ENCODE measurements at places on chromosomes 12 and 14. TPM values are rescaled to one million over a fixed set of nuclear protein-coding genes. Genes with fewer than 3 reads are reported as not detected.

The MORN3 gene
- not detected for total RNA-seq

The DPPA3 gene
- total RNA-seq = not detected

GRCh38 chr14:103070263-103070885 is 13.0 kb upstream of the CDC42BPB start:
- H3K27me3 ChIP-seq = no peaks in the 10 kb centered on the region
- no peak overlapping the region for H3K4me3 ChIP-seq
- no peak for DNase-seq
- peaks cover 65% of the 10 kb centered on the region for H3K4me1 ChIP-seq
- H3K27ac ChIP-seq = no peak overlapping the region
- no peaks in the 10 kb centered on the region for H3K36me3 ChIP-seq

- H3K27me3 ChIP-seq = no peaks in the 10 kb centered on the region
- DNase-seq = no peak
- H3K4me3 ChIP-seq = no peak overlapping the region
- H3K36me3 ChIP-seq = no peaks in the 10 kb centered on the region
- H3K4me1 ChIP-seq = peaks cover 14% of the 10 kb centered on the region
- H3K27ac ChIP-seq = no peak overlapping the region
Observed at GRCh38 chr12:12700254-12700653, 4.3 kb upstream of the GPR19 start.

DNA sequence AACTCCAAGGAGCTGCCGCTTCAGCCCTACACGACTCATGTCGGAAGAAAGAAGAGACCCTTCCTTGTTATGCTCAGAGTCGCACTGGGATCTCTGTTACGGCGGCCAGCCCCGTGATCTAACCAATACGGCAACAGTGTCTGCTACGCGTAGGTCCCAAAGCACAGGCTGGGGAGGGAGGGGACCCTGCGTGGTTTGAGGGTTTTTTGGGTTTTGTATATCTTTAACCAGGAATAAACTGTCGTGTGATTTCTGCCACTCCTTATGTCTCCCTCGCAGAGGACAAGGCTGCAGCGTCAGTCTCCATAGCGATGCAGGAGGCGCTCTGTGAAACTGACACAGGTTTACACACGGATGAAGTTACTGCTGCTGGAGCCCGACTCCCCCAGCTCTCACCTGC is 60.0 kb upstream of the DIO3 start:
- no peaks in the 10 kb centered on the region for H3K27me3 ChIP-seq
- H3K27ac ChIP-seq = no peak overlapping the region
- H3K4me3 ChIP-seq = no peak overlapping the region
- no peaks in the 10 kb centered on the region for H3K36me3 ChIP-seq
- DNase-seq = no peak
- peaks cover 27% of the 10 kb centered on the region for H3K4me1 ChIP-seq

DNA sequence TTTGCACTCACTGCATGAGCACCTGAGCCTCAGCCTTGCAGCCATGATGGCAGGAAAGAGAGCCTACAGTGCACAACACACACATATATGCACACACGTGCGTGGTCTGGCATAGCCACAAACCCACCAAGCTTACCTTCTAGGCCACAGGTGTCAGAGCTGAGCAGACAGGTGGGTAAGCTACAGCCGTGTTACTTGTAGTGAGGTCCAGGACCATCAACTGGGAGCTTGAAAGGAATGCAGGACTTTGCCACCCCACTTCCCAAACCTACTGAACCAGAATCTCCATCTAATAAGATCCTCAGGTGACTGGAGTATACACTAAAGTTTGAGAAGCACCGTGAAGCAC is 2.7 kb downstream of the ASIC1 start:
- DNase-seq = no peak
- no peak overlapping the region for H3K27ac ChIP-seq
- H3K4me1 ChIP-seq = peaks cover 23% of the 10 kb centered on the region
- H3K36me3 ChIP-seq = no peaks in the 10 kb centered on the region
- no peaks in the 10 kb centered on the region for H3K27me3 ChIP-seq
- no peak overlapping the region for H3K4me3 ChIP-seq

All from vagina (tissue), 2 donors.